Kasumi-1 (cell line): ENCODE measurements at places on chromosomes 7 and 10.
A peak's percentile ranks its signal among the peaks of the same experiment; 100 is the strongest.

DNA sequence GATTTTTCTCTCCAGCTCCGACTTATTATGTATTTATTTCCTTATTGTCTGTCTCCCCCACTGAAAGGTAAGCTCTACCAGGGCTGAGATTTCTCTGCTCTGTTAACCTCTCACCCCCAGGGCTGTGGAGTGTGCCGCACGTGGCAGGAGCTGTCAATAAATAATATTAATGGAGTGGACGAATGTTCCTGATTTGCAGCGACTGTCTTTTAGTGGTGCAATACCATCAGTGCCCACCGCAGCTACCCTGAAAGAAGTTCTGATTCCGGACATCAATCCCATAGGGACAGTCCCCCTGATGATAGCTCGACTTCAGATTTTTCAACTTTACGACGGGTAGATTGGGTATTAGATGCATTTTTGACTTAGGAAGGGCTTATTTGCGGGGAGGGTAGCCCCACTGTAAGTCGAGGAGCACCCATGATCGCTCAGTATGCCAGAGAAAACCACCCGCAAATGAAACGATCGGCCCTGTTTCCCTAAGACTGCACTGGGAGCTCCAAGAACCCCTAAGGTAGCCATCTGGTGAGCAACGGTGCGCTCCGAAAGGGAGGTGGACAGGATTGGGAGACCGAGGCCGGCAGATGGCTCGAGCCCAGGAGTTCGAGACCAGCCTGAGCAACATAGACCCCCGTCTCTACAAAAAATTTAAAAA lies 986 bp upstream of the PPP2R2D start:
- DNase-seq: peak; percentile 57

DNA sequence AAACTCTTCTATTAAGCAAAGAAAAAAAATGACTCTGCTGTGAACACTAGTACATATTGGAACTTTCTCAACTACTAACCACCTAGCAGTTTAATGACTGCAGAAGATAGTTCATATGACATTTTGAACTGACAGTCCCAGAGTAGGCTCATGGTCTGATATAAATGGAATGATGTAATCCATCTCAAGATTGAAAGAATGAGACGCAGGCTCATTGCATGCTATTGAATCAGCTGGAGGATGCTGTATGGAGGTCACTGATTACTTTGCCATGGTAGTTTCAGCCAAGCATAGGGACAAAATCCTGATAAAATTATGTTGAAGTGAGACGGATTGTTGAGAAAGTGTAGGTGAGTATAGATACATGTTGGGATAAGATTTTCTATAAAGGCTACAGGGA lies 217.6 kb upstream of the SEMA3E start:
- DNase-seq: no peak

DNA sequence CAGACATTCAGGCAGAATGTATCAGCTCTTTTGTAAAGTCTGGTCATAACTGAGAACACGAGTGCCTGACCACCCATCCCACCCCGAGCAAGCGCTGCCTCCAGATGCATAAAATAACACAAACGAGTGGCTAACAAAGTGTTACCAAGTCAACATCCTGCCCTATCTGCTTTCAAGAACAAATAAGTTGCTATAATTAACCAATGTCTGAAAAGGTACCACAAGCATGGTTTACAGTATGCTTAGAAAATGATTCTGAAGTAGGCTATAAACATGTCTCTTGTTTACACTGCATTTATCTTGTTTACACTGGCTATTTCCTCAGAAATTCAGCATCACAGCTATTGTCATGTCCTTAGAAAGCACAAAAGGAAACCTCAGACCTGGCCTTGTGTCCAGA lies 49.5 kb downstream of the PIK3AP1 start:
- DNase-seq: no peak

DNA sequence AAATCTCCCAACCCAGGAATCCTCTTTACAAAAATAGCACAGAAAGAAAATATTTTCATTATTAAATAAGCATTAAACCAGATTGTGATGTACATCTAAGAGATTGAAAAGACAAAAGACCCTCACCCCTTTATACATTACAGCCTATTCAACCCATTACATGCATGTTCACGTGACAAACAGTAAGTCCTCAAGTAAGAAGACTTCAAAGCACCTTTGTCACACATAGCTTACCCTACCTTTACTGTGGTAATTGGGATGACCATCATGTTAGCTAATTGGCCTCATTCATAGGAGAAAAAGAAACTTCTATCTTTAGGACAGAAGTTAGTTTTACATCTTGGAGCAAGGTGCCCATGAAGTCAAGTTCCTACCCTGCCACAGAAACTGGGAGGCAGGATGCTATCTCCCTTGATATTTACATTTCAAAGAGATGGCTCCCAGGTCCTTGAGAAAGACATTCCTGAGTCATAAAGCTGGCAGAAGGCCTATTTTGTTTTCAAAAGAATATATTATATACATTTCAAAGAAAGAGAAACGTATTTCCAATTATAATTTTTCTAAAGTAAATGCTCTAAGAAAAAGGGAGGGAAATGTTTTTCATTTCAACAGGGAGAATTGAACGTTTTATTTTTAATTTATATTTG lies 48.1 kb downstream of the GNAI1 start:
- DNase-seq: no peak

DNA sequence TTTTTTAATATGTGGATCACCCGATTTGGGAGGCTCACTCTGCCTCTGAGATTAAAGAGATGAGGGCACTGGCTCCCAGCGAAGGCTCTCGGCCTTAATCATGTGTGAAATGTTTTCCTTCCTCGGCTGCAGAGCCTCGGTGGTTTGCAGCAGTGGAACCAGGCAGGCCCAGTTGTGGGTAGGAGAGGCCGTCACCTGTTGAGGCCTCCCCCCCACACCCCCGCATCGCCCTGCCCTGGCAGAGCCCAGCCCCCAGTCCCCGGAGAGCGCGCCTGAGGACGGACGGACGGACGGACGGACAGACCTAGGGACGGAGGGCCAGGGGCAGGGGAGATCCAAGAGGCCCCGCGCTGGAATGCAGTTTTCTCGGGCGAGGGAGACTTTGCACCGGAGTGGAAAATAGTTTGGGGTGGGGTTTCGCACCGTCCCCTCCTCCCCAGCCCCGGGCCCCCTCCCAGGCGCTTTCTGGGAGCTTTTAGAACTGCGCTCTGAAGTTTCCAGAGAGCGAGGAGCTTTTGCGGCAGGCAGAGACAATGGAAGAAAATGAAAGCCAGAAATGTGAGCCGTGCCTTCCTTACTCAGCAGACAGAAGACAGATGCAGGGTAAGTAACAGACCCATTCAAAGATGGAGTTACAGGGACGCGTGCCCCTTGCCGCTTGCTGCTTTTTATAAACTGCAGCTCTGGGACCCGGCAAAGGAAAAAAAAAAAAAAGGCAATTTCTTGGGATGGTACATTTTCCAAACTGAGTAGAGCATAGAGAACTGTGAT lies at the start of gene KIAA1217:
TSS of gene KIAA1217 (plus strand) at position 478 of the 771 bp plus-strand sequence. CDS start at position 534, 56 bp downstream.
- DNase-seq: no peak

DNA sequence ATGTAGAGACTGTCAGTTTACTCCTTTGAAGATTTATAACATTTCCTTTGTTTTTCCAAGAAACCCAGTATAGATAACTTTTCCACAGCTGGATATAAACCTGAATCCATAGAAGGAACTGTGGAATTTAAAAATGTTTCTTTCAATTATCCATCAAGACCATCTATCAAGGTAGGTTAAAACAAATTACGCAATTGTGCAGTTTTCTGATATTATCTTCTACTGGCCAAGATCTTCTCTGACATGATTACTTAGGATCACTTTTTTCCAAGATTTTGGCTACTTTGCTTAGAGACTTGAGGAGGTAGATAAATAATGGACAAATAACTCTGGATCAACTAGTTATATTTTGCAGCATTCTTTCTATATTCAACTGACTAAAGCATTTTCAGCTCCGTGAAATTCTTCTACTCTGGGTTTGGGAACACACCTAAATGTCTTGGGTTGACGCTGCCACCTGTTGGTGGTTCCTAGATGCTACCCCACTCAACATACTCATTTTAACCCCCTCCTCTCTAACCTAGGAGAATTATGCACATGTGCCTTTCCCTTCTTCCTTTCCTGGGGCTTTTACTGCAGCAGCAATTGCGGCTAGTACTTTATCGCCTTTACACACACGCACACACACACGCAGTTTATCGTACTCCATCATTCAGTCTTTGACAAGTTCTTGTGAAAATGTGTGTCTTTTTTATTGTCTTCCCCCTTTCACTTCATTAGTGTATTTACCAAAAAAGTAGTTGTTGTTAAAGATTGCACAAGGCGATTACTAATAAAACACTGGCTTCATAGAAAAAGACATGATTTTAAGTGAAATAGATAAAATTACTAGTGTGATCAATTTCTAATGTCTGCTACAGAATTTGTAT lies 32.7 kb downstream of the ABCB5 start:
- peak; percentile 17 for DNase-seq

DNA sequence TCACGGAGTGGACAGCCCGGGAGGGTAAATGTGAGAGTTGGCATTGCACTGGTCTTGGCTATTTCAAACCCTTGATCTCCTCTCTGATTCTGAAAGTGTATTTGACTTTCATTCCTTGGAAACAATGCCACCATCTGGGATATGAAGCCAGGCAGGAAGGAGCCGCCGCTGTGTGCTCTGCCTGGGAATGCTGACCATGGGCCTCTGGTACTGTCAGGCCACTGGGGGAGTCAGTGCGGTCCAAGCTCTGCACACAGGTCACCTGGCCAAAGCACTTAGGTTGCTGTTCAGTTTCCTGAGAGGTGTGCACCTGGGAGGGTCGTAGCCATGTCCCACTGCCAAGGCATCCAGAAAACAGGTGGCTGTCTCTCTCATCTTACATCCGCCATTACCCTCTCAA lies 68.5 kb upstream of the SHH start:
- no peak for DNase-seq

DNA sequence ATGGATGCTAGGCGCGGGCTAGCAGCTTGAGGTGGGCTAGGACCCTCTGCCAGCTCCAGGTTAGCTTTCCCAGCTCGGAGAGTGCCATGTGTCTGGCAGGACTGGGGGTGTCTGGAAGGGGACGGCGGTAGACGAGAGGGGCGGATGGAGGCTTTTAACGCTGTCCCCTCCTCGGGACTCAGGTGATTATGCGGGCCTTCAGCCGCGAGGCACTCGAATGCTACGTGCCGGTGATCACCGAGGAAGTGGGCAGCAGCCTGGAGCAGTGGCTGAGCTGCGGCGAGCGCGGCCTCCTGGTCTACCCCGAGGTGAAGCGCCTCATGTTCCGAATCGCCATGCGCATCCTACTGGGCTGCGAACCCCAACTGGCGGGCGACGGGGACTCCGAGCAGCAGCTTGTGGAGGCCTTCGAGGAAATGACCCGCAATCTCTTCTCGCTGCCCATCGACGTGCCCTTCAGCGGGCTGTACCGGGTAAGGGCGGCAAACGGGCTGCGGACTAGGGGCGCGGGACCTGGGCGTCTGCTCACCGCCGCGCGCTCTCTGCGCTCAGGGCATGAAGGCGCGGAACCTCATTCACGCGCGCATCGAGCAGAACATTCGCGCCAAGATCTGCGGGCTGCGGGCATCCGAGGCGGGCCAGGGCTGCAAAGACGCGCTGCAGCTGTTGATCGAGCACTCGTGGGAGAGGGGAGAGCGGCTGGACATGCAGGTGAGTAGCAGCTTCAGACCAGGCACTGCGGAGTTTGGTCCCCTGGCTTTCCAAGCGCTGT lies 1.1 kb downstream of the CYP26A1 start:
- DNase-seq: no peak

- no peak for DNase-seq
Measured at GRCh38 chr10:78895469-78895868, 173.3 kb upstream of the ZMIZ1 start.

DNA sequence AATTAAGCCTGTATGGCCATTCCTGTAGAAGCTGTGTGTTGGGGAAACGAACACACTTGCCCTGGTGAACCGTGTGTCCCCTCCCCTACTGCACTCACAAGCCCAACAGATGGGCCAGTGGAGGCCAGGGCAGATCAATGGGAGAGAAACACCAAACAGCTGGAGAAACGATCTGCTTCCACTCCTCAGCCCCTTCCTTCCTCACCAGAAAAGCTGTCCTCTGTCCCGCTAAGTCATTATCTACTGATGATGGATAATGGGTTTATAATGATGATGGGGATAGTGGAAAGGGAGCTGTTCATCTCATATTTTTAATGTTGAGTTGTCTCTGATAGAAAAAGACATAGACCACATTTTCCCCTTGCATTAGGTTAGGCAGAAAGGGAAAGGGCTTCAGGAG lies 99.7 kb downstream of the ELMO1 start:
- DNase-seq: no peak

DNA sequence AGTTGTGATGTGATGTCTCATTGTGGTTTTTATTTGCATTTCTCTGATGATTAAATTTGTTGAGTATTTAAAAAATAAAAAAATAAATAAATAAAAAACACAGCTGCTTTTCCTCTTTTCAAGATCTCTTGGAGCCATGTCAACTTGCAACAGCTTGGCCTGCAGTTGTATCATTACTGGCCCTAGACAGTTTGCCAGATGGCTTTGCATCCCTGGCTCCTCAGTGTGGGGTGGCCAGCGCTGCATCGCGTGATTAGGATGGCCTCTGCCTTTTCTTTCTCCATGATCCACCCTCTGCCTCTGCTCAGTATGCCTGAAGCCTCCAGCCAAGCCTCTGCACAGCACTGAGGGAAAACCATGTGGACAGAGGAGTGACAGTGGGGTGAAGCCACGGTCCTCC lies 96.8 kb downstream of the PPP1R3C start:
- no peak for DNase-seq

- DNase-seq: no peak
Measured at GRCh38 chr10:71512761-71513539, 116.2 kb downstream of the CDH23 start.

GRCh38 chr7:24945899-24946298 lies 34.1 kb downstream of the OSBPL3 start:
- DNase-seq: no peak

GRCh38 chr10:59580026-59580863 lies 129.4 kb downstream of the SLC16A9 start:
- peak; percentile 41 for DNase-seq

DNA sequence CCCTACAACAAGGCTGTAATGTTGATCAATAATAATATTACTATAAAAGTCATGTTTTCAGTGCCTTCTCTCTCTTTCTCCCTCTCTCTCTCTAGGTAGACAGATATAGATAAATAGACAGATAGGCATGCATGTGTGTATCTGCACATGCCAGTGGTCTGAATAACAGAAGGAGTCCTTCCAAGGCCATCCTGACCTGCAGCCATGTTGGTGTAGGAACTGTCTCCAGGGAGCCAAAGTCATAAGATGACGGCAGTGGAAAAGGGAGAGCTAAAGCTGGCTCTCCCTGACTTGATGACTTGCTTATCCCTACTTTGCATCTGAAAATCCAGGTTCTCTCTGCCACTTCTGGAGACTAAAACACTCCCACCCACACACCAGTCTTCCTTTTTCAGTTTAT lies 113.0 kb downstream of the TRIL start:
- DNase-seq: no peak

DNA sequence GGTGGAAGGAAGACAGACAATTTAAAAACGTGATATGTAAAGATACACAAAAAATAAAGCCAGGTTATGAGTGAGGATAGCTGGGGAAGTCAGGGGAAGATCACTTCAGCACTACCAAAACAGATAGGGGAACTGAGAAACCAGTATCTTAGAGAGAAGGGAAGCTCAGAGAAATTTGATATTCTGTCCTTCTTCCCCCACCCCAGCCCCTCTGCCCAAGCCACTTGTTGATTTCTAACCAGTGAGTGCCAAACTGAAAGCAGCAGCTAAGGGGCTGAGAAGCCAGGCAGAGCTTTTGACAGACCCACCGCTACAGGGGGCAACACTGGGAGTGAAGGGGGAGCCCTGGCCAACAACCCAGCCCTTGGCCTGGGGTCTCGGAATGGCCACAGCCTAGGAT lies 9.1 kb upstream of the SLC29A3 start:
- DNase-seq: peak; percentile 8
